GM23338 (cell line): ENCODE measurements at places on chromosomes 5 and 9.

DNA sequence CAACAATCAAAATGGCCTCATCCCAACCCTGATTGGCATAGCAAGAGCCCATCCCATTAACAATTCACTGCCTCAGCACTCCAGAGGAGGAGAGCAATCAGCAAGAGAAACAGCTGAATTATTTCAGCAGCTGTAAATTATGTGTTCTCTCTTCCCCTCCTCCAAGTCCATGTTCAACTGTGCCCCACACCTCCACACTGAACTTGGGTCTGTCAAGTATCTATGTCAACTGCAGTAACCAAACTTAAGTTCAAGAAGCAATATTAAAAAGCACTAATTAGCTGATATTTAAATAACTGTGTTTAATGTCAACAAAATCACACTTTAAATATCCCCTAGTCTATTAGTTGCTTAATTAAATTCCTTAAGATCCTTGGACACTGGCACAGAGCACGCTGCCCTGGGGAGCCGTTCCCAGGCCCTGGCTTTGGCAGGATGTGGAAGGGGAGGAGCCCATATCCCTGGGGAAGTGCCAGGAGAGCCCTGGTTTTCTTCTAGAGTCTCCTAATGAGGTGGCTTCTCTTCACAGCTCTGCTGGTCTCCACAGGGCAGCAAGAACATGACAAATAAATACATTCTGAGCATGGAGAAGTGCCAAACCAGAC lies 50.6 kb downstream of the SIL1 start:
- H3K4me1 ChIP-seq = no peaks in the 10 kb centered on the region
- DNase-seq = no peak
- no peaks in the 10 kb centered on the region for H3K27me3 ChIP-seq
- H3K27ac ChIP-seq = no peak overlapping the region
- H3K4me3 ChIP-seq = no peak overlapping the region
- H3K36me3 ChIP-seq = no peaks in the 10 kb centered on the region

GRCh38 chr5:120053841-120054240 lies 410.3 kb upstream of the PRR16 start:
- no peaks in the 10 kb centered on the region for H3K4me1 ChIP-seq
- H3K27ac ChIP-seq = no peak overlapping the region
- H3K4me3 ChIP-seq = no peak overlapping the region
- no peak for DNase-seq

DNA sequence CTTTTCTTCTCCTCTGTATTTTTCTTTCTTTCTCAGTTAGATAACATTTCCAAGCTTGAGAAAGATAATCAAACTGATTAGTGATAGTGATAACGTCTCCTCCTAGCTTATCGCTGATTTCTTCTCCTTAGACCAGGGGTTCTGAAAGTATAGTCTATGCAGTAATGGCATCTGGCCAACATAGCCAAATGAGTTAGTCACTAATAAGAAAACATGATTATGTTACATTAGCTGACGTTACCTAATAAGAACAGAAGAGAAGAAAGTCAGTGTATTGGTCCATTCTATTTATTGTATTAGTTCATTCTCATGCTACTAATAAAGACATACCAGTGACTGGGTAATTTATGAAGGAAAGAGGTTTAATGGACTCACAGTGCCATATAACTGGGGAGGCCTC lies 111.2 kb downstream of the STRBP start:
- H3K36me3 ChIP-seq = no peaks in the 10 kb centered on the region
- H3K27ac ChIP-seq = no peak overlapping the region
- no peak for DNase-seq
- no peaks in the 10 kb centered on the region for H3K4me1 ChIP-seq
- H3K4me3 ChIP-seq = no peak overlapping the region

GRCh38 chr9:10678790-10679189 lies 66.0 kb upstream of the PTPRD start:
- H3K27ac ChIP-seq = no peak overlapping the region
- DNase-seq = no peak
- H3K36me3 ChIP-seq = no peaks in the 10 kb centered on the region
- no peak overlapping the region for H3K4me3 ChIP-seq

GRCh38 chr9:1759009-1759408 lies 256.1 kb upstream of the SMARCA2 start:
- no peaks in the 10 kb centered on the region for H3K4me1 ChIP-seq
- H3K27me3 ChIP-seq = no peaks in the 10 kb centered on the region
- no peak overlapping the region for H3K27ac ChIP-seq
- no peaks in the 10 kb centered on the region for H3K36me3 ChIP-seq

GRCh38 chr5:55308254-55308836 lies 556 bp downstream of the MTREX start:
- peak overlapping the region; percentile 66 for H3K4me3 ChIP-seq
- DNase-seq = no peak
- H3K27me3 ChIP-seq = no peaks in the 10 kb centered on the region
- peak overlapping the region; percentile 93 for H3K27ac ChIP-seq

DNA sequence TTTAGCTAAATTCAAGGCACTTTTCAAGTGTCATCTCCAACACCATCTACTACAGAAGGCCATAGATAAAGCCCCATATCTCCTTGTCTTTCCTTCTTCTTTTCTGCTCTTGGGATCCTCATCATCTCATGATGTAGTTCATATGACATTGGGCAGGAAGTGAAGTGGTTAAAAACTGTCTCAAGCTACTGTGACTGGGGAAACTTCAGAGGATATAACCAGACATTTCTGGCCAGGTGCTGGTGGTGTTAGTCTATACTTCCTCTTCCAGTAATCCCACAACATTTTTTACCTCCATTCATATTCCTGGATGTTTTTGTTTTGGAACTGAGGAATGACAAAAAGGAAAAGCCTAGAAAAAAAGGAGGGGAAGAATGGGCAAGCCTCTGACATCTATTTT lies 188.7 kb downstream of the LURAP1L start:
- H3K27ac ChIP-seq = no peak overlapping the region
- 0 out of 2 replicates have a peak, but pooled peaks cover 6% of the 10 kb centered on the region for H3K36me3 ChIP-seq
- no peak for DNase-seq
- no peaks in the 10 kb centered on the region for H3K27me3 ChIP-seq
- H3K4me1 ChIP-seq = 0 out of 2 replicates have a peak, but pooled peaks cover 4% of the 10 kb centered on the region

GRCh38 chr9:92798358-92798757 lies 33.7 kb upstream of the BICD2 start:
- H3K36me3 ChIP-seq = no peaks in the 10 kb centered on the region
- H3K4me3 ChIP-seq = no peak overlapping the region
- no peaks in the 10 kb centered on the region for H3K27me3 ChIP-seq
- H3K27ac ChIP-seq = no peak overlapping the region

DNA sequence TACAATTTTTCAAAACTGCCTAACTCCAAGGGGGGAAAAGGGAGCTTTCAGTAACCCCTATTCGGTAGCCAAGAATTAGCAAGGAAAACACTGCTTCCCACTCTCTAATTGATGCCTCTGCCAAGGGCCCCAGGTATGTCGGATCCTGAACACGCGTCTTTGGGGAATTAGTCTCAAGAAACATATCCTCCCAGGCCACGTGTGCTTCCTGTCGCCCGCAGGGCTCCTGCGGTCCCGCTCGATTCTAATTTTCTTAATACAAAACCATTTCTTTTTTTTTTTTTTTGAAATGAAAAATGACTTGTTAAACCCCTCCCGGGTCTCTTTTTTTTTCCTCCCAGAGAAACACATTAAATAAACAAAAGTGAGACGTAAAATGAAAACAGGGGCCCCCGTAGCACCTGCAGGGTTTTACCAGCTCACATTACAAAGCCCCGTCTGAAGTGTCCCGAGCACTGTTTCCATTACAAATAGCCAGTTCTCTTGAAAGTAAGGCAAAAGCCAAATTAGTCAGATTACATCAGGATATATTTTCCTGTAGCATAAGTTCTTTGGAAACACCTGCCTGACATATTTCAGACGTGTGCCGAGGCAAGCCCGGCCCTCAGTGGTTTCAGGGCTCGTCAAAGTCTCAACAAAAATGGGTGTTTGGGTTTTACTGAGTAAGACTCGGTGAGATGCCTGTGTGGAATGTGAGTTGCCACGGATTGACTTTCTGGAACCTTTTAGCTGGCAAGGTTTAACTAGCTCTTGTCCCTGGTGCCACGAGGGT lies 21.5 kb downstream of the SMIM23 start:
- H3K4me1 ChIP-seq = peaks cover 18% of the 10 kb centered on the region
- no peak overlapping the region for H3K27ac ChIP-seq
- H3K4me3 ChIP-seq = 0 out of 2 replicates have a peak overlapping the region, but pooled peaks have one; percentile 11
- H3K36me3 ChIP-seq = no peaks in the 10 kb centered on the region
- H3K27me3 ChIP-seq = no peaks in the 10 kb centered on the region

DNA sequence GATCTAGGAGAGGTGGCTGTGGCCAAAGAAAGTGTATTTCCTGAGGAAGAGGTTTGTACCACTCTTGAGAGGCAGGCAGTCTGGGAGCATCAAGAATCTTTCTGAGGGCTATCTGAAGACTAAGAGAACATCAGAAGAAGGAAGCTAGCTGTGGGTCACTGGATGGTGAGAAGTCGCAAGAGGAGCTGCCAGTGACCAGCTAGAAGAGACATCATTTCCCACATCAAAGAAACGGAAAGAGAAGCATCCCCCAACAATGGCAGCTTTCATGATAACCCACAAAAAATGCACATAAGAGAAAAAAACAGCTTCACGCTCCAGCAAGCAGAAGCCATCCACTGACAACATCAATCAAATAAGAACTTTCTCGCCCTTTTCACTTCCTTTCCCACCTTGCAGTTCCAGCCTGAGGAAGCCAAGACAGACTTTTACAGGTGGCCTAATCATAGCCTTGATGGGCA lies 25.0 kb upstream of the CEP78 start:
- DNase-seq = no peak
- 0 out of 2 replicates have a peak, but pooled peaks cover 8% of the 10 kb centered on the region for H3K4me1 ChIP-seq
- H3K27ac ChIP-seq = no peak overlapping the region
- H3K27me3 ChIP-seq = no peaks in the 10 kb centered on the region
- H3K4me3 ChIP-seq = no peak overlapping the region

DNA sequence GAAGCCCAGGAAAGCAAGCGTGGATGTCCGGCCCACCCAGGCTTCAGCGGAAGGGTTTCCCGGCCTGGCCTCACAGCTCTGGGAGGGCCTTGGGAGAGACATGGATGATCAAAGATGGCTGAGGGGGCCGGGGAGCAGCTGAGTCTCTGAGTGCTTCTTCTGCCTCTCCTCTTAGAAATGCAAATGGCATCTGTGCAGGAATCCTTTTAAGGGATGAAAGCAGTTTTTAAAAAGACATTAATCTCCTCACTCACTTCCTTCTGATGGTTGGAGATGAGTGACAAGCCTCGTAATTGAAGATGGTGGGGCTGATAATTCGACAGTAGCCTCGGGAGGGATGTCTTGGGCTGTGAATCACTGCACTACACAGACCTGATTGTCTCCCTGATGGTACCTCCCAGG lies 24.3 kb upstream of the PITX1 start:
- H3K27me3 ChIP-seq = no peaks in the 10 kb centered on the region
- no peak overlapping the region for H3K4me3 ChIP-seq
- H3K27ac ChIP-seq = no peak overlapping the region
- no peaks in the 10 kb centered on the region for H3K36me3 ChIP-seq
- DNase-seq = no peak

GRCh38 chr9:27365707-27366376 lies 68.9 kb upstream of the EQTN start:
- no peaks in the 10 kb centered on the region for H3K27me3 ChIP-seq
- no peak overlapping the region for H3K27ac ChIP-seq
- no peaks in the 10 kb centered on the region for H3K36me3 ChIP-seq
- H3K4me1 ChIP-seq = peaks cover 56% of the 10 kb centered on the region
- no peak overlapping the region for H3K4me3 ChIP-seq

DNA sequence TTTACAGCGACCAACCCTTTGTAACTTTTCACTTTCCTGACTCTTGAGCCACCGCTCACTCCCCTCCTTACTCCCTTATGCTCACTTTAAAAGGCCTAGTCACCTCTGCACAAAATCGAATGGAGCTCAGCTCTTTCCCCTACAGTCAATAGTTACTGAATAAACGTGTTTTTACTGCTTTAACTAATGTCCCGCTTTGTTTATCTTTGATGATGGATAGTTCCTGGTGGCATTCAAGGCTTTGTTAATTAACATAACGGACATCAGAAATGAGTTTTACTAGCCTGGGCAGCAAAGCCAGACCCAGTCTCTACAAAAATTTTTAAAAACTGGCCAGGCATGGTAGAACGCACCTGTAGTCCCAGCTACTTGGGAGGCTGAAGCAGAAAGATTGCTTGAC lies 5.0 kb downstream of the SERINC5 start:
- DNase-seq = no peak
- H3K36me3 ChIP-seq = no peaks in the 10 kb centered on the region
- H3K4me3 ChIP-seq = peak overlapping the region; percentile 10; the same call in 1 of the 2 replicates
- no peak overlapping the region for H3K27ac ChIP-seq

DNA sequence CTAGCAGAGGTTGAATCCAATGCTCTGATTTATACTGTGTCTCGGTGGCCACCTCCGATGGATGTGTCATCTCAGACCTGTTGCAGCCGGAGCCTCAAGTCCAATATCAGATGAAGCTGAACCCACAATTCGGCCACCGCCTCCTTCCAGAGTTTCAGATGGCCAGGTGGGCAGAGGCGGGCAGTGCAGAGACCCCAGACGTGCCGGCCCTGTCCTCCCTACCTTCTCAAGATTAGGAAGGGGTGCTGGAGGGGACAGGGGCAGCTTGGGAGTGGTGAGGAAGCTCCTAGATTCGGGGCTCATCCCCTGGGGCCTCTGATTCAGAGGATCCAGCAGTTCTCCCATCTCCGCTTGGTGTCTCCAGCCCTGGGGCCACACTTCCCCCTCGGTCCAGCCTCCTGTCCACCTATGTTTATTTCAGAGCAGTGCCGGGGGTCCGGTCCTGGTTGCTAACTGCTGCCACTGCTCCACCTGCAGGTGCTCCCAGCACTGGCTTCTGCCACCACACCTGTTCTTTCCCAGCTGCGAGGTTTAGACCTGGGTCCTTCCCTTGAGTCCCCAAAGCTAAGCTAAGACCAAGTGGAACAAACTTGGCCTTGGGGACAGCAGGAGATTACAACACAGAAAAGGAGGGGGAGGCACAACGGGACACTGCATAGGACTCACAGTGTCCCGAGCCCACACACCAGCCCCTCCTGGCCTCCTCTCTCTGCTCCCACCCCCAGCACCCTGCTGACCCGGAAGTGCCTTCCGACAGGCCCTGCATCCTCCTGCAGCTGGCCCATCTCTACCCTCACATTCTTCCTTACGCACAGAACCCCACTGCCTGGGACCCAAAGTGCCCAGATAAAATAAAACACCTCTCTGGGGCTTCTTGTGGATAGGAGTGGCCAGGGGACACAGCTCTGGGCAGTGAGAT lies 81.6 kb downstream of the NTNG2 start:
- peaks cover 28% of the 10 kb centered on the region for H3K27me3 ChIP-seq
- peak; percentile 40 for DNase-seq
- H3K27ac ChIP-seq = no peak overlapping the region
- H3K4me1 ChIP-seq = peaks cover 27% of the 10 kb centered on the region
- no peaks in the 10 kb centered on the region for H3K36me3 ChIP-seq

- H3K4me1 ChIP-seq = 0 out of 2 replicates have a peak, but pooled peaks cover 5% of the 10 kb centered on the region
- H3K27ac ChIP-seq = no peak overlapping the region
- H3K36me3 ChIP-seq = no peaks in the 10 kb centered on the region
- no peak overlapping the region for H3K4me3 ChIP-seq
These were observed 77.3 kb upstream of the ZNF366 start for GRCh38 chr5:72584466-72584865.

- H3K36me3 ChIP-seq = no peaks in the 10 kb centered on the region
- no peaks in the 10 kb centered on the region for H3K27me3 ChIP-seq
- H3K4me3 ChIP-seq = no peak overlapping the region
- H3K4me1 ChIP-seq = no peaks in the 10 kb centered on the region
- no peak for DNase-seq
These were observed 180.9 kb downstream of the ESM1 start for GRCh38 chr5:54804521-54804920.

- no peaks in the 10 kb centered on the region for H3K27me3 ChIP-seq
- H3K36me3 ChIP-seq = no peaks in the 10 kb centered on the region; the same call in 1 of the 2 replicates
- H3K27ac ChIP-seq = no peak overlapping the region
- H3K4me1 ChIP-seq = no peaks in the 10 kb centered on the region
These were observed 167.7 kb downstream of the MACROH2A1 start for GRCh38 chr5:135231289-135231688.

GRCh38 chr9:111661802-111662521 lies 557 bp downstream of the GNG10 start:
- peak overlapping the region; percentile 78 for H3K4me3 ChIP-seq
- peak; percentile 75 for DNase-seq
- 0 out of 2 replicates have a peak overlapping the region, but pooled peaks have one; percentile 8 for H3K27ac ChIP-seq
